GM19239 (cell line): ENCODE measurements at places on chromosomes 5 and 9.

- no peak for DNase-seq
Observed at GRCh38 chr5:178793151-178793550, 62.7 kb upstream of the ZNF354A start.

DNA sequence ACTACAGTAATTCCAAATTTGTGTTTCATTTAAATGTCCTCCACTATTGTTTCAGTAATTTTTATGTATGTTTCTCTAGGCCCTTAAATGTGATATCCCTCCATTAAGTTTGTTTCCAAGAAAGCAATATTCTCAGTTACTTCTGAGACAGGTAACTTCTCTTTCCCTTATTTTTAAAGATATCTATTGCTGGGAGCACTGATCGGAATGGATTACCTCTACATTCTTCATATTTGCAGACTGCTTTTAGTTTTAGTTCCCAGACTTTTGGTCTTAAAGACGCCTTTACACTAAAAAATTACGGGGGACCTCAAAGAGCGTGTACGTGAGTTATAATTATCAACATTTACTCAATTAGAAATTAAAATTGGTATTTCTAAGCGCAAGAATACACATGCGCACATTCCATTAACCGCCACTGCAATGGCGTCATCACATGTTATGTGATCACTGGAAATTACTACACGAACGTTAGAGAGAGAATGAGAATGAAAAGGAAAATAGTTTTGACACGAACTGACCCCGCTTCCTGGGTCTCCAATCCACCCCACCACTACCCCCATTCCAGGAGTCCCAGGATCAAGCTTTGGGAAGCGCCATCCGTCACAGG is 519 bp upstream of the RAD50 start:
- no peak for DNase-seq

- DNase-seq = no peak
Observed at GRCh38 chr9:114769624-114770023, 36.2 kb downstream of the TNFSF15 start.

DNA sequence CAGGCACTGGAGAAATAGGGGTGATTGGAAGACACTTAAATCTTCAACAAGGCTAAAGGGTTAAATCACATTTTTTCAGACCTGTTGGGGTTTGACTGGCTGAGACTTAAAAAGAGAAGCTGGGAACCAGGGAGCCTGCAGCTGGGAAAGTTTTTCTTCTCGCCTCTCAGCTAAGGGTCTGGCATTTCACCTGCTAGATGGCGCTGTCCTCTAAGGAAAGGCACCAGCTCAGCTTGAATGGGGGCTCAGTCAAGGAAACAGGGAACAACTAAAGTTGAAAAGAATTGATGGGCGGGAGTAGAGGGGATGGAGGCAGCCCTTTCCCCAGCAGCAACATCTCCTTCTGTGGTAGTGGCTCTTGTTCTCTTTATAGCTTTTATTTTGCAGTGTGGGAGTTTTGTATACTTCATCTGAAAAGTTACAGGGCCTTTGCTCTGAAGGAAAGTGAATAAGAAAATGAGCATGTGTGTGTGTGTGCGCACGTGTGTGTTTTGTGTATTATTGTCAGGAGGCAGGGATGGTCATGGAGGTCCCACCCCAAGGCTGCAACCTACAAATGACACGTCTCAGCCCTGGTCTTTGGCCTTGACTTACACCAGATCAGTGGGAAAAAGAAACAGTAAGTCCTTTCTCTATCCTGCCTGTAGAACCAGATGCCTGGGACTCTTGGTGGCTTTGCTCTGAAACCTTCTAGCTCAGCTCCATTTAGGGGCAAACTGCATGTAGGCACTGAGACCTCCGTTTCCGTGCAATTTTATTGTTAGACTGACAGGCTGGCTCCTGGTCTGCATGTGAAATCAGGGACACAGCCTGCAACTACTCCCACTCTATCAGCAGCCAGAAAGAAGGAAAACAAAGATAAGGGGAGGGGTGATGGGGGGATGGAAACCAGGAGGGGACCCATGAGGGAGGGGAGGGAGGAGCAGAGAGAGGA is 316.2 kb upstream of the CLINT1 start:
- peak; percentile 43 for DNase-seq

DNA sequence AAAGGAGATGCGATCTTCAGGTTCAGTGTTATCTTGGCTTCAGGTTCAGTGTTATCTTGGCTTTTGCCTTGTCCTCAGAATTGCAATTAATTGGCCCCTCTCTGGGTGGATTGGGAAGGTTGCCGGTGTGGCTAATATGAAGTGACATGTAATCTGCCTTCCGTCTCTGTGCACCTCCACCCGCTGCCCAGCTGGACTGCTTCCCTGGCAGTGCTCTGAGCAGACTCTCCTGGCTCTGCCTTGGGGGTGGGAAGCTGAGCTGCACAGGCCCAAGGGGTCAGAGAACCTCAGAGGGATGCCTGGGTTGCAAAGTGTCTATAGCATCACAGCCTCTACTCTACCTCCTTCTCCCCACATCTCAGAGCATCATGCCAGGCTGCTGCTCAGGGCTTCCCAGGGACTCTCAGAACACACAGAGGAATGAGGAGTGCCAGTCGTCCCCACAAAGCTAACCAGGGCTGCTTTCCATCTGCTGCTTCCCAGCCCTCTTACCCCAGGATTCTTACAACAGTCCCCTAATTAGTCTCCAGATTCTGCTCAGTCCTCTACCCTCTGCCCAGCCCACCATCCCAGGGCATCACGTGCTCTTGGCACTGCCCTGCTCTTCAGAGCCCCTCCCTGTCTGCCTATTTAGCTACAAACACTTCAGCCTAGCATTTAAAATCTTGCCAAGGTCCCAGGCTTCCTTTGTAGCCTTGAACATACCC is 54.4 kb upstream of the AFAP1L1 start:
- no peak for DNase-seq

- no peak for DNase-seq
Observed at GRCh38 chr9:125929846-125930245, 182.7 kb downstream of the PBX3 start.

GRCh38 chr9:27395484-27395921 is 98.6 kb upstream of the EQTN start:
- no peak for DNase-seq

DNA sequence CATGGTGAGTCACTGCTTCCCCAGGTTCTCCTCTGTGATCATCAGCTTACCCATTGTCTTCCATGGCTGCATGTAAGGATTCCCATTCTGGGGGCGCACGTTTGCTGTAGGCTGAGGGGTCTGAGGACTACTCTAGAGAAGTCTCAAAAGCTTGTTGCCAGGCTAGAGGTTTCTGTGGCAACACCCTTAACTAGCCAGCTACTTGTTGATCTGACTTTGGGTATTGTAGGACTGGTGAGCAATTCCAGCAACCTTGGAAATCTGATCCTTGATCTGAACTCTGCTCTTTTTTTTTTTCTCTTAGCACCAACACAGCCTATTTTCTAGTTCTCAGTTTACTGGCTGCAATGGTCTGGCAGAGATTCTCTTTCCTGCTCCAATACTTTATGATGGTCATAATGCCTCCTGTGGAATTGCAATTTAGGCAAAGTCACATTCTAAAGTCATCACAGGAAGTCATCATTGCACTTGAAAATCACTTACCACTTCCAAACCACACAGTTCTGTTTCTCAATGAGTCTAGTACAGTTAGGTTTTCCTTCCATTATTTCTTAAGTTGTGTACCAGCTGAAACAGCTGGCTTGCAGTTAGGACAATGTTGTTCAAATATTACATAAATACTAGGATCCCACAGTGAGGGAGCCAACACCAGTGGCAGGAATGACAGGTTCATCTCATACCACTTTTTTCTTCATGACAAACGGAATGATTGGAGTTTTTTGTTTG is 110.3 kb downstream of the SLC12A2 start:
- DNase-seq = no peak

DNA sequence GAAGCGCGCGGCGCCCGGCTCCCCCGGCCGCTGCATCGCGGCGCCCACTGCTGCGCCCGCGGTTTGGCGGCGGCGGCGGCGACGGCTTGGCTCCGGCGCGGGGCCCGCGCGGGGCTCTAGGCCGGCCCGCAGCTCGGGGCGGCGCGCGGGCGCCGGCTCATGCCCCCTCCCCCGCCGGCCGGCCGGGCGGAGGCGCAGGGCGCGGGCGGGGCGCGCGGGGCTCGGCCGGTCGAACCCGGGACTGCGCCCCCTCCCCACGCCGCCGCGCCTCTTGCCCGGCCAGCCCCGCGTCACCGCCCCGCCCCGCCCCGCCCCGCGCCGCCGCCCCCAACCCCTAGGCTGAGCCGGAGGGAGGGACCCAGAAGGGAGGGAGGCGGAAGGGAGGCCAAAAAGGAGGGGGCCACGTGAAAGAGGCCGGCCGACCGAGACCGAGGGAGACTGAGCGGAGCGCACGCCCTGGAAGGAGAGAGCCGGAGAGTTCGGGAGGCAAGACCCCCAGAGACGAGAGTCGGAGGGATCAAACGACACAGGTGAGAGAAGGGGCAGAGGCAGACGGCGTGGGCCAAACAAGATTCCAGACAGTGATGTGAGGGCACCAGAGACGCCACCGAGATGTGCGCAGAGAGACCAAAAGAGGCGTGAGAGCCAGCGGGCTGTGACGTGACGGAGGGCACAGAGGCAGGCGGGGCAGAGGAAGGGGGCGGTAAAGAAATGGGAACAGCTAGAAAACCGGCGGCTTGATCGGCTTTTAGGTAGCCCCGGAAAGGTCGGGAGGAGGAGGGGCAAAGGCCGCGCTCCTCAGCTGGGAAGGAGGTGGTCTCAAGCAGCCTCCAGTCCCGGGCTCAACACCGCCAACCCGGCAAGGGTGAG is at the start of gene BARX1:
Gene BARX1 (minus strand): TSS at position 245 of the 870 bp plus-strand sequence. CDS start 209 bp downstream, at position 36.
- DNase-seq = no peak

GRCh38 chr9:81671880-81672280 is 17.5 kb downstream of the TLE1 start:
- DNase-seq = no peak

GRCh38 chr5:11298877-11299276 is 537.8 kb upstream of the DAP start:
- no peak for DNase-seq

DNA sequence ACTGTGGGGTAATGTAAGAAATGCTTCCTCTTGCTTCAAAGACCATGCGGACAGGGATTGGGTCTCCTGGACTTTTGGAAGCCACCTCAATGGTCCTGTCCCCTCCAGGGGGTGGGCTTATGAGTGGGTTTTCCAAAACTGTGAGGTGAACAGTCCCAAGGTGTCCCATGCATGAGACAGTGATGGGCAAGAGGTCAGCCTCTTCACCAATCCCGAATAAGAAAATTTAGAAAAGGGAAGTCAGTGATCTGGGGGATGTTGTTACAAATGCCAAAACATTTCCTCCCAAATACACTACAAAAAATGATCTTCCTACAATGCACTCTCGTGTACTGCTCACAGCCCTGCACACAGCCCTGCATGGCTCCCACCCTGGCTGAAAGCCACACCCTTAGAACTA is 215.7 kb upstream of the TBC1D2 start:
- no peak for DNase-seq

DNA sequence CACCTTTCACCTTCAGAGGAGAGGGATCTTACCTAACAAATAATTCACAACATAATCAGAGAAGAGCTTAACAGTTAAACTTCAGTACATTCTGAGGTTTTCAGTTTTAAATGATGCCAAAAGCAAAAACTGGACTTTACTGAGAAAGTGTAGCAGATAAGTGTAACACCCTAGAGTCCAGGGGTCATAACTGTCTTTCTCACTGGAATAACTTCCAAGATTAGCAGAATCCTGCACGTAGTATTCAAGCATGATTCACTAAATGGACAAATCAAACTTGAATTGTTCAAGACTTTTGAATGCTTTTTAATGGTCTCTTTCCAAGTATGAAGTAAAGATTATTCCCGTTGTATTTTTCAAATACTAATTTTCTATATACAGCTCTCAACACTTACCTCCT is 180.1 kb upstream of the NREP start:
- DNase-seq = no peak

GRCh38 chr5:147482706-147483180 is 27.1 kb downstream of the DPYSL3 start:
- DNase-seq = no peak

GRCh38 chr5:16568875-16569580 is 47.8 kb downstream of the RETREG1 start:
- no peak for DNase-seq

- DNase-seq = no peak
Observed at GRCh38 chr5:55231919-55232270, 1.5 kb downstream of the CCNO start.

- no peak for DNase-seq
Observed at GRCh38 chr5:134565791-134566740, 40.6 kb downstream of the JADE2 start.

DNA sequence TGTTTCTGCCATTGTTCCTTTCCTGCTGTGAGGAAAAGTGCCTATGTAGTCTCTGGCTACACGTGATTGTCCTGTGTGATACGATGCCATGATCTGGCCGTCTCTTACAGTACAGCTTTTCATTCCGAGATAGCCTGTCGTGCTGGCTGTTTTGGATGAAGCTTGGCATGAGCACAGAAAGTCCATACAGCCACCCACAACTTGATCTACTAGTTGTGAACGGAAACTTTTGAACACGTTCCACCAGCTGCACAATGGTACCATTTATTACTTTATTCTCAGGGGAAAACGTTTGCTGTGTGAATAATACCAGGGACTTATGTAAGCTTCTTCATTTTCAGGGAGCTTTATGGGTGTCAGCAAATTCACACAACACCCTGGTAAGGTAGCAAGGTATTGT is 217.6 kb upstream of the ANKRD55 start:
- no peak for DNase-seq

DNA sequence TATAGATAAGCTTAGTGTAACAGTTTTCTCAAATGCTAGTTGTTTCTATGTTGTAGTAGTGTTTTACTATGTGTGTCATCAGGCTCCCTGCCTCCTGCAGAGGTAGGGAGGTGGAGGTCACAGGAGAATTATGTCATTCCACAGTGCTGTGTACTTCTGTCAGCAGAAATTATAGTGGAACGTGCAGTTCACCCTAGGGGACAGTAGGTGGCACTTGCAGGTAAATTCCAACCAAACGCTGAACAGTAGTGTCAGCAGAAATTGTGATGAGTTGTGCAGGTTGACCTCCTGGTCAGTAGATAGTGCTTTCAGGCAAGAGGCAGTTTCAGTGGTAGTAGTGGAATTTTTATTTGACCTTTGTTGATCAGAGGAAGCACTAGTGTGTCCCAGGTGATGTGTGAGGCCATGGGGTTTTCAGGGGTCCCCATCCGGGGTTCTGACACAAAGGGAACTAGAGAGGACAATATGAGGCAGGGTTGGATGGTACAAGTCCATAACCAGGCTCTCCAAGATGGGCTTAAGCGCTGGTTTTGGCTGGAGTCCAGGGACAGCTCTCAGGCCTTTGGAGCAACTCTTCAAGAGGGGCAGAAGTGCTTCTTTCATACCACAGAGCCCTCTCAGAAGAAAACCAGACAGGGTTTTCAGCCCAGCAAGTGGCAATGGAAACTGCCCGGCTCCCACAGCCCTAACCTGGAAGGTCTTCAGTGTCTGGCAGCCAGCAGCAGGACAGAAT is 402.9 kb downstream of the CYLC2 start:
- DNase-seq = peak; percentile 1

- no peak for DNase-seq
Observed at GRCh38 chr5:14650052-14650451, 14.5 kb upstream of the OTULIN start.

GRCh38 chr5:120140501-120140900 is 323.6 kb upstream of the PRR16 start:
- no peak for DNase-seq

- no peak for DNase-seq
Observed at GRCh38 chr9:131590449-131590848, 45.1 kb downstream of the PRRT1B start.

- no peak for DNase-seq
Observed at GRCh38 chr5:38164776-38165399, 93.5 kb upstream of the EGFLAM start.

- no peak for DNase-seq
Observed at GRCh38 chr5:148781766-148782165, 44.6 kb upstream of the ADRB2 start.
